MG63 (cell line): ENCODE measurements at places on chromosomes 4 and X.

GRCh38 chr4:8850074-8850829 lies 21.4 kb downstream of the HMX1 start:
- no peak for DNase-seq

DNA sequence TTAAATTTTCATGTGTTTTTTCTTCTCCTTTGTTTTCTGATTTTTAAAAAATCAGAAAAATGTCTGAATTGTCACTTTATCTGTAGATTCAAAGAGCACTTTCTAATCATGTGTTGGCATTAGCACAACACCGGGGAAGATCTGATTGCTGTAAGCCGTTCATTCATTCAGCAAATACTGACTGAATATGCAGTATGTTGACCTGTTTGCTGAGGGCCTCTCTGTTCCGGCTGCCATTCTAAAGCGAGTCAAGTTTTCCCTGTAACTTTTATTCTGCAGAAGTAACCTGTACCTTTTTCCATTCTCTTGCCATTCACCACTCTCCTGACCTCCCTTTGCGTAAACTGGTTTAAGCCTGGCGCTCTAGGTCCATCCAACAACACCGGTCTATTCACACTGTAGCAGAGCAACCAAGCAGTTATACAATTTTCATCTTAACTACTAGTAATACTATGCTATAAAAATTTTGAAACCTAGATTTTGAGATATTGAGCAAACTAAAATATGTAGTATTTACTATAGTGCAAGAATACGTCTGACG lies 6.7 kb downstream of the SORBS2 start:
- no peak for DNase-seq

- no peak for DNase-seq
Observed at GRCh38 chr4:184313058-184313581, 95.4 kb upstream of the ENPP6 start.

DNA sequence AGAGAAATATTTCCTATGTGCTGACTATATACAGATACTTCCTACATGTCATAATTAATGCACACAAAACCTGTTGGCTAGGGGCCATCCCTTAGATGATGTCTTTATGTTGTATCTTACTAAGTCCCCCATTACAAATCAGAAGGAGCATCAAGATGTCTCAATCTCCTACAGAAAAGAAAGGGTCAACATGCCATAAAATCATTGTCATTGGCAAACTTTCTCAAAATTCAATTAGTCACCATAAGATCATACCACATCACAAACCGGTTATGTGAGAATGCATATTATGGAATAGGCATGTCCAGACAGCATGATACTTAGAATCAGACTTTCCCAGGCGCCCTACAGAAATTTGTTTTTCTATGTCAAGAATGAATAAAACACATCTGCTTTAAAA lies 175.2 kb upstream of the TET2 start:
- DNase-seq, result no peak

- no peak for DNase-seq
Observed at GRCh38 chr4:43352859-43353258, 460.3 kb downstream of the GRXCR1 start.

DNA sequence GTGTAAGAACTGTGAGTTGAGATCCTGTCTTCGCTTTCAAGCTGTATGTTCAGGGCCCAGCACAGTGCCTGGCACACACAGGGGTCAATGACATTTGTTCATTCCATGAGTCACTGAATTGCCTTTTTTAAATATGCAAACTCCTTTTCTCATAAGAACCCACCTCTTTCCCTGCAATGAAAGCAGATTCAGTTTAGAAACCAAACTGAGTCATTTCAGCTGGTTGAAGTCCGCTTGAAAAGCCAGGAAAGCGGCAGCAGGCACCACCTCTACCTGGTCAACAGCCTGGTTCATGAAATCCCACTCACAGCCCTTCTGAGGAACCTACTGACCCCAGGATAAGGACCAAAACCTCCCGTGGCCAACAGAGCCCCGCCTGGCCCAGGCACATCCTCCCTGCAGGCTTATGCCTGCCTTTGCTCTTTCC lies 4.5 kb upstream of the C1QTNF7 start:
- no peak for DNase-seq
